ENCODE measurements at places on chromosomes 11 and 22.

- H3K27ac ChIP-seq, result no peak overlapping the region
- H3K4me3 ChIP-seq, result no peak overlapping the region
- peaks cover 11% of the 10 kb centered on the region for H3K27me3 ChIP-seq
- H3K4me1 ChIP-seq, result peaks cover 29% of the 10 kb centered on the region
- no peak for DNase-seq
Measured at GRCh38 chr11:76229690-76230240, 23.5 kb upstream of the WNT11 start.

DNA sequence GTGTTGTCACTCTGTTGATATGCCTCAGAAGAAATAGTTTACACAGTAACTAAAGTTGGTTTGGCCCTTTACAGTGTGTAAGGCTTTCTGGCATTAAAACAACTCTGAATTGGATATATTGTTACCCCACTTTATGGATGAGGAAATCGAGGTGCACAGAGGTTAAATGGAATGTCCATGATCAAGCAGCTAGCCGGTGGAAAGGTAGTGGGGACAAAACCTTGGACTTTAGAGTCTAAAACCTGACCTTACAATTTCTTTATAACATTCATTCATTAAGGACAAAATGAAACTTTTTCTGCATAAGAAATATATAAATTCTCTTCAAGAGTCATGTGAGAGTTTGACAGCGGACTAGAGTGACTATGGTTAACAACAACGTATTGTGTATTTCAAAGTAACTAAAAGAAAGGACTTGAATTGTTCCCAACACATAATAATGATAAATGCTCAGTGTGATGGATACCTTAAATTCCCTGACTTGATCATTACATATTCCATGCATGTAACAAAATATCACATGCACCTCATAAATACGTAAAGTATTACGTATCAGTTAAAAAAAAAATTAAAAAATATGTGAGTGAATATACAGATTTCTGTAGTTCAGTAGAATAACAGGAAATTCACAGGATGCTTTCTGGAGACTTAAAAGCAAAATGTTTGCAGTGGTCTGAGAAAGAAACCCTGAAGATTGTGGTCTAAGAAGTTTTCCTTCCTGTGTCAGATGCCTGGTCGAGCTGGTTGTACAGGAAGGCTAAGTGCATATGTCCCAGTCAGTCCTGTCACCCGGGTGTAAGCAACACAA is 51.0 kb downstream of the TEAD1 start:
- no peaks in the 10 kb centered on the region for H3K36me3 ChIP-seq
- peaks cover 9% of the 10 kb centered on the region for H3K4me1 ChIP-seq
- no peak overlapping the region for H3K4me3 ChIP-seq

DNA sequence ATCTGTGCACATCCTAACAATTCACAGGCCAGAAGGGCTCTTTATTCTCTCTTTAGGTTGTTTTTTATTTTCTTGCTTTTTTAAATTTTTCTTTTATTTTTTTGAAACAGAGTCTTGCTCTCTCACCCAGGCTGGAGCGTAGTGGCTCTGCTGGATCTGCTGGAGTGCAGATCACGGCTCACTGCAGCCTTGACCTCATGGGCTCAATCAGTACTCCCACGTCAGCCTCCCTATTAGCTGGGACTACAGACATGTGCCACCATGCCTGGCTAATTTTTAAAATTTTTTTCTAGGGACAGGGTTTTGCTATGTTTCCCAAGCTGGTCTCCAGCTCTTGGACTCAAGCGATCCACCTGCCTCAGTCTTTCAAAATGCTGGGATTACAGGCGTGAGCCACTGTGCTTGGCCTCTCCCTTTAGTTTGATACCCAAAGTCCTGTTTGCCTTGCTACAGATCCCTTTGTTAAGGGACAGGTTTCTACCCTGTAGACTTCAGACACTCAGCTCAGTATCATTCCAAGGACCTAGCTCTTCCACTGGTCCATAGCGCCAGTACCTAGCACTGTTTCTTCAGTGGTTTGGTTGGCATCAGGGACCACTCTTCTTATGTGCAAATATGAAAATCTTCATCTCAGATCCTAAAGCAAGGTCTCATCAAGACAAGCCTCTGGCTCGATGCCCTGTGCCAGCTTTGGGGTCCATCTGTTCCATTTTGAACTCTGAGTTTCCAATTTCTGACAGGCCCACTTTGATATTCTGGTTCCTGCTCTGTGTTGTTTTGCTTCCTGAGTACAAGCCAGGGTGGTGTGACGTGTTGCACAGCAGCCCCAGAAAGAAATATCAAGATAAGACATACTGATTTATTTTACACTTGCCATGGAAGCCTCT is 211.7 kb downstream of the FAT3 start:
- no peaks in the 10 kb centered on the region for H3K4me1 ChIP-seq
- no peak overlapping the region for H3K27ac ChIP-seq
- no peaks in the 10 kb centered on the region for H3K27me3 ChIP-seq
- H3K4me3 ChIP-seq, result no peak overlapping the region
- no peak for DNase-seq
- H3K36me3 ChIP-seq, result no peaks in the 10 kb centered on the region

- peaks cover 13% of the 10 kb centered on the region for H3K4me1 ChIP-seq
- H3K36me3 ChIP-seq, result peaks cover 67% of the 10 kb centered on the region
- DNase-seq, result no peak
- H3K4me3 ChIP-seq, result no peak overlapping the region
Measured at GRCh38 chr11:121575250-121575962, 122.6 kb upstream of the SORL1-AS1 start.

GRCh38 chr11:990101-990500 is 46.4 kb downstream of the MUC6 start:
- peaks cover 8% of the 10 kb centered on the region for H3K36me3 ChIP-seq
- H3K27me3 ChIP-seq, result no peaks in the 10 kb centered on the region
- no peak overlapping the region for H3K4me3 ChIP-seq
- H3K4me1 ChIP-seq, result peaks cover 2% of the 10 kb centered on the region

- peak overlapping the region; percentile 73 for H3K4me3 ChIP-seq
- H3K27me3 ChIP-seq, result peaks cover 28% of the 10 kb centered on the region
- H3K4me1 ChIP-seq, result peaks cover 13% of the 10 kb centered on the region
- DNase-seq, result no peak
- no peak overlapping the region for H3K27ac ChIP-seq
- no peaks in the 10 kb centered on the region for H3K36me3 ChIP-seq
Measured at GRCh38 chr11:12675951-12676711, 1.9 kb downstream of the TEAD1 start.

- H3K4me1 ChIP-seq, result peaks cover 30% of the 10 kb centered on the region
- peaks cover 4% of the 10 kb centered on the region for H3K36me3 ChIP-seq
- peaks cover 54% of the 10 kb centered on the region for H3K27me3 ChIP-seq
- no peak for DNase-seq
- peak overlapping the region; percentile 81 for H3K4me3 ChIP-seq
Measured at GRCh38 chr11:107591378-107592230, 657 bp downstream of the ELMOD1 start.

GRCh38 chr11:44403587-44404273 is 93.8 kb upstream of the ALX4 start:
- H3K4me3 ChIP-seq, result no peak overlapping the region
- peaks cover 1% of the 10 kb centered on the region for H3K27me3 ChIP-seq
- H3K27ac ChIP-seq, result no peak overlapping the region
- no peak for DNase-seq
- H3K4me1 ChIP-seq, result no peaks in the 10 kb centered on the region

- no peak for DNase-seq
- H3K27ac ChIP-seq, result no peak overlapping the region
- no peaks in the 10 kb centered on the region for H3K27me3 ChIP-seq
- peaks cover 18% of the 10 kb centered on the region for H3K4me1 ChIP-seq
- H3K4me3 ChIP-seq, result no peak overlapping the region
- peaks cover 9% of the 10 kb centered on the region for H3K36me3 ChIP-seq
Measured at GRCh38 chr22:37912171-37912570, 6.1 kb downstream of the MICALL1 start.

DNA sequence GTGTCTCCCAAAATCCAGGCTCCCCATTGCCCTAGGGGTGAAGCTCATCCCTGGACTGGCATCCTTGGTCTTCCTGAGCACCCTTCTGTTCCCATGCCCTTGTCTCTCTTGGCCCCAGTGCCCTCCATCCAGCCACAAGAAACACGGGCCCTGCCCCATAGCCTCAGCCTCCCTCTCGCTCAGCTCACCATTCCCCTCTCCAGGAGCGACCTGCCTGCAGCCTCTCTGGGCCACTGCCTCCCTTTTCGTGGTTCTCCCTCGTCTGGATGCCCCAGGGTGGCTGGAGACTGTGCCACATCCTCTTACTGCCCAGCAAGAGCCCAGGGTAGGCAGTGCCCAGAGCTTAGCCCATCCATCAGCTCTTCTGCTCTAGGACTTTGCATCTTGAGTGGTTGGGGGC is 532.1 kb downstream of the TBC1D22A start:
- peaks cover 9% of the 10 kb centered on the region for H3K27me3 ChIP-seq
- H3K4me3 ChIP-seq, result no peak overlapping the region
- DNase-seq, result no peak
- no peaks in the 10 kb centered on the region for H3K36me3 ChIP-seq
- H3K4me1 ChIP-seq, result no peaks in the 10 kb centered on the region

Data from immature natural killer cell (primary cell).